ENCODE measurements at places on chromosomes 1 and 21.

DNA sequence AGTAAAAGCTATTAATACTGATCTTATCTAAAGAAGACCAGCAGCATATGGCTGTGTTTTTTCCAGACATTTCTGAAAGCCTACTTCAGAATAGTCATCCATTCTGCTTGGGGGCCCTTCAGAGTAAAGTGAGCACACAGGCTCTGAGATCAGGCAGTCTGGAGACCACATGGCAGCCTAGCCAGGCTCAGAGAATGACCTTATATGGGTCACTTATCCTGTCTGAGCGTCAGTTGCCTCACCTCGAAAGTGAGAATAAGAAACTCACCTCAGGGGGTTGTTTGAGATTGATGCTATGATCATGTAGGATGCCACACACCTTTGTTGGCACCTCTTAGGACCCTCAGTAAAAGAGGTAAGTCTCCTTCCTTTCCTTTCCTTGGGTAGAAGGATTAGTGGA, 270.4 kb downstream of the GRIK1 start:
- no peak overlapping the region for H3K4me3 ChIP-seq
- peaks cover 7% of the 10 kb centered on the region for H3K27me3 ChIP-seq
- H3K27ac ChIP-seq = no peak overlapping the region
- H3K4me1 ChIP-seq = no peaks in the 10 kb centered on the region
- DNase-seq = no peak

DNA sequence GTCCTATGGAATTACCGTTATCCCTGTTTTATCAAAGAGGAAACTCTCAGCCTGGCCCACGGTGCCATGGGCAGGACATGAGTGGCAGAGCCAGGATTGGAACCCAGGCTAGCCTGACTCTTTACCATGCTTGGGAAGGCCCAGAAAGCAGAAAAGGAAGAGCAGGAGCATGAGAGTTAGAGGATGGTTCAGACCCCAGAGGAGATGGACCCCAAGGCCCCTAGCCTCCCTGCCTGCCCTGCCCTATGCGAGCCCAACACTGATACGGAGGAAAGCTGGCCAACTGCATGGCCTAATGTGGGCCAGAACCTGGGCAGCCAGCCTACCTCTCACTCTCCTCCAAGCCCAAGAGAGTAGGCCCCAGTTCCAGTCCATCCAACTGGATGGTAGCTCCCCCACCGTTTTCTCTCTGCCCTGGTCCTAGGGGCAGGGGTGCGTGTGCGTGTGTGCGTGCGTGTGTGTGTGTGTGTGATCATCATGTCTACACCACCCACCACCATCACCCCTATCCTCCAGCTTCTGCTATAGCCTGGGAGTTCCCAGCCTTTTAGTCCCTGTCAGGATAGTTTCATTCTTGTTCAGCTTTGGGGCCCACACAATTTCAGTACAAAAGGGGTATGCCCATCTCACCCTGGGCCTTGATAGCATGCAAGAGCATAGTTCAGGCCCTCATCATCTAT, 15.4 kb upstream of the MEX3A start:
- H3K36me3 ChIP-seq = peaks cover 2% of the 10 kb centered on the region
- peaks cover 60% of the 10 kb centered on the region for H3K4me1 ChIP-seq
- H3K4me3 ChIP-seq = peak overlapping the region; percentile 64
- peaks cover 9% of the 10 kb centered on the region for H3K27me3 ChIP-seq

DNA sequence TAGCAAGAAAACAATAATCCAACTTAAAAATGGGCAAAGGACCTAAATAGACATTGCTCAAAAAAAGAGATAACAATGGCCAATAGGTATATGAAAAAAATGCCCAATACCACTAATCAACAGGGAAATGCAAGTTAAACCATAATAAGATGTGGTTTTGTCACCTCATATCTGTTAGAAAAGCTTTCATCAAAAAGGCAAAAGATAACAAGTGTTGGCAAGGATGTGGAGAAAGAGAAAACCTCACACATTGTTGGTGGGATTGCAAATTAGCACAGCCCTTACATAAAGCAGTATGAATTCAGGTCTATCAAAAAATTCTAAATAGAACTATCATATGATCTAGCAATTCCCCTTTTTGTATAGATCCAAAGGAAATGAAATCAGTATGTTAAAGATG, 387.2 kb upstream of the DUSP10 start:
- peaks cover 5% of the 10 kb centered on the region for H3K27me3 ChIP-seq
- H3K36me3 ChIP-seq = no peaks in the 10 kb centered on the region
- H3K27ac ChIP-seq = no peak overlapping the region
- DNase-seq = no peak
- H3K4me1 ChIP-seq = no peaks in the 10 kb centered on the region
- no peak overlapping the region for H3K4me3 ChIP-seq

- no peak overlapping the region for H3K27ac ChIP-seq
- H3K36me3 ChIP-seq = peaks cover 30% of the 10 kb centered on the region
- H3K27me3 ChIP-seq = no peaks in the 10 kb centered on the region
Observed at GRCh38 chr1:243549108-243549507, 293.3 kb downstream of the SDCCAG8 start.

DNA sequence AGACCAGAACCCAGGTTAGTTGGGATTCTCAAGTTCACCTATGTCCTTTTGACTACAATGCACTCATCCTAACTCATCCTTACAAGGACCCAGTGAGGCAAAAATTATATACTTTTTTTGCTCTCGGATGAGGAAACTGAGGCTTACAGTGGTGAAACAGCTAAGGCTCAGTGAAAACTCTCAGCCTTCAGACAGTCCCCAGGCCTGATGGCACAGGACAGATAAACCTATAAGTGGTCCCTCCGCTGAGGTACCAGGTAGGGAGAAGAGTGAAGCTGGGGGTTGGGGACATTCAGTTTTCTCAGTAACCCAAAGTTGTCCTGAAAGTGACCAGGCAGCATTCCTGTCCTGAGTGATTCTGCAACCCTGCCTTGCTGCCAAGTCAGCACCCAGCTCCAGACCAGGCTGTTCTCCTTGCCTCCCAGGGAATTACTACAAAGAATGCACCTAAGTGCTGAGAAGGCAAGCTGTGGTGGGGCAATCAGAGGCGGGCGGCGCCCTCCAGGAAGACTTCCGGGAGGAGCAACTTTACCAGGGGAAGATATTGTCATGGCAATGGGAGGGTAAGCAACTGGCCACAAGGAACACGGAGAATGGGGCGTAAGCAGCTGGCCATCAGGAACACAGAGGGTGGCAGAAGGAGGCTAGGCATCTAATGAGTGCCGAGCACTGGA, 4.6 kb downstream of the TENT5B start:
- no peak overlapping the region for H3K27ac ChIP-seq
- H3K4me3 ChIP-seq = no peak overlapping the region
- peaks cover 10% of the 10 kb centered on the region for H3K4me1 ChIP-seq

- H3K4me3 ChIP-seq = no peak overlapping the region
- no peak for DNase-seq
- no peaks in the 10 kb centered on the region for H3K4me1 ChIP-seq
- H3K36me3 ChIP-seq = peaks cover 10% of the 10 kb centered on the region
- H3K27ac ChIP-seq = no peak overlapping the region
- H3K27me3 ChIP-seq = no peaks in the 10 kb centered on the region
Observed at GRCh38 chr1:62058956-62059355, 135.7 kb upstream of the L1TD1 start.

DNA sequence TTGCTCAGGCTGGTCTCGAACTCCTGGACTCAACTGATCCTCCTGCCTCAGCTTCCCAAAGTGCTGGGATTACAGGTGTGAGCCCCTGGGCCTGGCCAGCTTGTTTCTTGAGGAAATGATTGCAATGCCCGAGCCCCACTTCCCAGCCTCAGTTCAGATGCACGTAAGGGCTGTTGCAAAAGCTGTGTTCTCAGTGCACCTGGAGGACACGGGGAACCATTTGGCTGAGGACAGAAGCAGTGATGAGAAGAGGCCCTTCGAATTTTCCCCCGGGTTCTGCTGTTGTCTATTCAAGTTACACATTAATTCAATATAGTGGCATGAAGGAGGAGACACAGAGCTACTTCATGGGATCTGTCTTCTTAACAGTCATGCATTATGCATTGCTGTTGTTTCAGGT, 78.8 kb upstream of the WDR26 start:
- no peak for DNase-seq
- no peaks in the 10 kb centered on the region for H3K27me3 ChIP-seq
- H3K36me3 ChIP-seq = no peaks in the 10 kb centered on the region
- no peak overlapping the region for H3K4me3 ChIP-seq
- no peak overlapping the region for H3K27ac ChIP-seq

GRCh38 chr1:245201827-245202226, 47.0 kb downstream of the KIF26B start:
- H3K27me3 ChIP-seq = peaks cover 14% of the 10 kb centered on the region
- H3K4me3 ChIP-seq = no peak overlapping the region
- peaks cover 1% of the 10 kb centered on the region for H3K36me3 ChIP-seq
- no peak for DNase-seq
- no peaks in the 10 kb centered on the region for H3K4me1 ChIP-seq
- H3K27ac ChIP-seq = no peak overlapping the region

- no peaks in the 10 kb centered on the region for H3K36me3 ChIP-seq
- H3K4me1 ChIP-seq = peaks cover 21% of the 10 kb centered on the region
- H3K27me3 ChIP-seq = peaks cover 16% of the 10 kb centered on the region
- H3K27ac ChIP-seq = no peak overlapping the region
Observed at GRCh38 chr1:112718691-112719418, 3.7 kb upstream of the PPM1J start.

DNA sequence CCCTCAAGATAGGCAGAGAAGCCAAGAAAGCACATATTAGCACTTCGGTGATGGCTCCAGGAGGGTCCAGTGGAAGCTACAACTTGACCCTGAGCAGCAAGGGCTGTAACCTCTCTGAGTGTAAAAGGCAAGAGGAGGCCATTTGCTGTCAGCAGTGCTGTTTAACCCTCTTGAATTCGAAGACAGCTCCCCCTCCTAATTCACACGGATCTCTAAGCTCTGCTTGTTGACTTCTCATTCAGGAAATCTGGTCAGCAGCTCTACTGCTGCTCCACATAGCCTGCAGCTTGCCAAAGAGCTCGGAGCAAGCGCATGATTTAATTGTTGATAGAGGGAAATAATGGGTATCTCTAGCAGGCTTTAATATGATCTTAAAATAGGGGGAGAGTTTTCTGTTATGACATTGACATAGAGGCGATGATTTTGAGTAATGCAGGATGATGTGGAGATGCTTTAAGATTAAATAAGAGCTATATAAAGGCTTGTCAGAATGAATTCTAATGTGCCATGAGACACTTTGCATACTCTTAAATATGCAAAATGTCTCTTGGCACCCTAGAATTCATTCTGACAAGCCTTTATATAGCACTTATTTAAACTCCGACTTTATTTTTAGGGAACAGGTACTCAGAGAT, 79.4 kb upstream of the USH2A start:
- DNase-seq = no peak
- H3K27me3 ChIP-seq = no peaks in the 10 kb centered on the region
- H3K4me3 ChIP-seq = no peak overlapping the region
- no peaks in the 10 kb centered on the region for H3K4me1 ChIP-seq

DNA sequence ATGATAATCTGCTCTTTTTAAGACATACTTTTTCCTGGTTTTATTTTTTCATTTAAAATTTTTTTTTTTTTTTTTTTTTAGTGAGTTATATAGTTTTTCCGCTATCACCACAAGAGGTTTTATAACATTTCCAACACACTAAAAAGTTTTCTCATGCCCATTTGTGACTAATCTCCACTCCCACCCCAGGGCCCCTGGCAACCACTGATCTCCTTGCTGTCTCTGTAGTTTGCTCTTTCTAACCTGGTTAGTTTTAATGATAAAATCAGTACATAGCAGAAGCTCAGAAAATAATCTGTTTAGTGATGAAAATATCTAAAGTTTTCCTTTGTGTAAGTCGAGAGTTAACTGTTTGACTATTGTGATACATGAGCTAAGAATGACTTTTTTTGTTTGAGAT, 41.8 kb downstream of the IARS2 start:
- H3K36me3 ChIP-seq = peaks cover 34% of the 10 kb centered on the region
- no peak overlapping the region for H3K27ac ChIP-seq
- peaks cover 11% of the 10 kb centered on the region for H3K4me1 ChIP-seq
- no peaks in the 10 kb centered on the region for H3K27me3 ChIP-seq

DNA sequence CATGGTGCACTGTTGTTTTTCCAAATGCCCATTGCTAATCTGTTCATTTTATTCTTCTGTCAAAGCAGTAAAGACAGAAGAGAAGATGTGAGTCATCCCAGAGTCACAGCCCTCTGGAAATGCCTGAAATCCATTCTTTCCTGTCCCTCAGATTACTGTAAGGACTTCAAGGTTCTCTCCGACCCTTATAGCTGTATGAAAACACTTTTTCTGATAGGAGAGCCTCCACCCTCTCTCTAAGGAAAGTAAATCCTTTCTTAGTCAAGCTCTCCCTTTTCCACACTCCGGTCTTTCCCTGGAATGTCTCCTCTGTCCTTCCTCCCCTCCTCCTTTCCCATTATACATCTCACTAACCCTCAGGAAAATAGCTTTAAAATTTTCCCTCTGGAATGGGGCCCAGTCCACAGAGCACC, 3.5 kb upstream of the PRDX6 start:
- peaks cover 38% of the 10 kb centered on the region for H3K36me3 ChIP-seq
- DNase-seq = no peak
- peaks cover 35% of the 10 kb centered on the region for H3K4me1 ChIP-seq

DNA sequence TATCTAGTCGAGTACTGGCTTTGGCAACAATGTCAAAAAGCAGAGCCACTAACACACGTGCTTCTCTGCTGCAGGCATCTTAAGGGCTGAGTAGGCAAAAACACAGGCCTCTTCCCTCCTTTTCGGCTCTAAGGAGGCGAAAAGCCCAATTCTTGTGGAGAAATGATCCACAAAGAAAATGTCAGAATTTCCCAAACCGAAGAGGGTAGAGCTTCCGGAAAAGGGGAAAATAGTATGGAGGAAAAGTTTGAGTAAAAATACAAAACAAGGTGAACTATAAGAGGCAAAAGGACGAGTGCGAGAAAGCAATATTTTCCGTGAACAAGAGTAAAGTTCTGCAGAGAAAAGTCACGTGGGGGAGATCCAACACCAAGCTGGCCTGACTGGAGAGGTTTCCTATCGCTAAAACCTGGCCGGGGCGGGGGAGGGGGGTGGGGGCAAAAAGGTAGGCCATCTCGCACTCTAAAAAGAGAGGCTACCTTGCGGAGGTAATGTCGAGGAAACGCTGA, 551 bp downstream of the ZRANB2 start:
- DNase-seq = peak; percentile 9
- H3K4me3 ChIP-seq = peak overlapping the region; percentile 98
- peak overlapping the region; percentile 99 for H3K27ac ChIP-seq
- H3K36me3 ChIP-seq = peaks cover 25% of the 10 kb centered on the region

DNA sequence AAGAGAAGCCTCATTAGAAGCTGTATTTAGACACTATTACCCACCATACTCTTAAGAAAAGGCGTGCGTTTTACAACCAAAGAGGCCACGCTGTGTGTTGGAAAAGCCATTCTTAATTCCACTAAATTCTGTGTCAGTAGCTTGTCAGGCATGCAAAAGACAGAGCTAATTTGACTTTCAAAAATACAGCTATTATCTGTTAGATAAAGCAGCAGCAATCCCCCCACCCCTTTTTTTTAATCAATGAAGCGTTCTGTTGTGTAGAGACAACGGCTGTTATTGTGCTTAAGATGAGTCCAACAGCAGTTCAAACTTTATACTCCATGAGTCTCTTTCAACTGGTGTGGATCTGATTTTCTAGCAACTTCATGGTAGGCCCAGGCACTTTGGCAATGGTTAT, 43.5 kb downstream of the PLA2G4A start:
- no peaks in the 10 kb centered on the region for H3K4me1 ChIP-seq
- H3K27me3 ChIP-seq = no peaks in the 10 kb centered on the region
- H3K27ac ChIP-seq = no peak overlapping the region
- H3K4me3 ChIP-seq = no peak overlapping the region
